ENCODE measurements at places on chromosomes 7 and 10.

- peak; percentile 48 for DNase-seq
Measured at GRCh38 chr10:79981450-79982361, 32.8 kb upstream of the SFTPD start.

- no peak for DNase-seq
Measured at GRCh38 chr7:88184848-88185304, 35.0 kb downstream of the SRI start.

- no peak for DNase-seq
Measured at GRCh38 chr10:92756201-92757065, 66.7 kb downstream of the HHEX start.

DNA sequence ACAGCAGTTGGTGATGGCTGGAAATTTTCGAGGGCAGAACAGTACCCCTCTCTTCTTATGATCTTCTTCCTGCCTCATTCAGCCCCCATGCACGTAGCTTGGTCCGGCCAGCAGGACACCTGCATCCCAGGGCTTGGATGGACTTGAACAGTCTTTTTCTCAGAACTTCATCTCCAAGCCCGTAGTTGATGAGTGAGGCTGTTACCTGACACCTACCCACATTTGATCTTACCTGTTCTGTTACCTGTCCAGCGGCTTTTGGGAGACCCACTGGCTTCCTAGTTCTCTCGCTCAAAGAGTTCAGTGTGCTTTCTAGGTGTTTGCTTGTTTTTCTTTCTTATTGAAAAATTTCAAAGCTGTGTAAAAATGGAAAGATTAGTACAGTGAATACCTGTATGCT, 212.2 kb downstream of the CUX1 start:
- no peak for DNase-seq

DNA sequence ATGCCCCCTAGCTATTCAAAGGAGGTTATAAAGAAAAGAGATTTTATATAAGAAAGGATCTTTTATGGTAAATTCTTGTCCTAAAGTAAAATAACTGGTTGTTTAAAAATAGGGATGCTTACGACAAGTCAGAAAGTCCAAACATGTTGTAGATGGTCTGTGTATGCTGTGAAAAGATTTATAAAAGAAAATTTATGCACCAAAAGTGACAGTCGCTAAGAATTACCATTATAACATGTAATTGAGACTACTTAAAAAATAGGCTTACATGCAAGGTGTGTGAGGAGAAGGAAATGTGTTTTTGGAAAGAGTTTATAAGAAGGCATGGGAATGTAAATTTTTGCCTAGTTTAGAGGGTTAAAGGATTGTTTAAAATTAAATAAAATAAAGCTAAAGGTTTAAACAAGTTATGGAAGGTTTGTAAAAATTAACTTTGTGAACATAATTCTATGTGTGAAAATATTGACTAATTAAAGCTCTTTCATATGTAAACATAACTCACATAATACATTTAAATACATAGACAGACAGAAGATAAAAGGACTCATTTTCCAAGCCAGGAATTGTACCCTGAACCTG, 118.5 kb downstream of the LYZL1 start:
- no peak for DNase-seq

DNA sequence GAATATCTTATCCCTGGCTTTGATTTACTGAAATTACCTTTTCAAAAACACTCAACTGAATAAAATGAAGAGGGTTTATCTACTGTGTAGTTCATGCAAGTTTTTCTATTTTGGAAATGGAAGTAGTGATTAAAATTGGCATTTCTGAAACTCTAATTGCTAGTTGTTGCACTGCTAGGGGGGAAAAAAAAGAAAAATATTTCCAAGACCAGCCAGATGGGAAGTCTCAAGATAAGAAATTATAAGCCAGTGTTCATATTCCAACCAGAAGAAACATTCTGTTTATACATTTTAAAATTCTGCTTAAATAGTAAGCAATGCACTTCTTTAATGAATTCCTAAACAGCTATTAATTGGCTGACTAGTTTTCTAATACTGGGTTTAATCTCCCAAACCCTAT, 9.4 kb upstream of the ADO start:
- DNase-seq: no peak

DNA sequence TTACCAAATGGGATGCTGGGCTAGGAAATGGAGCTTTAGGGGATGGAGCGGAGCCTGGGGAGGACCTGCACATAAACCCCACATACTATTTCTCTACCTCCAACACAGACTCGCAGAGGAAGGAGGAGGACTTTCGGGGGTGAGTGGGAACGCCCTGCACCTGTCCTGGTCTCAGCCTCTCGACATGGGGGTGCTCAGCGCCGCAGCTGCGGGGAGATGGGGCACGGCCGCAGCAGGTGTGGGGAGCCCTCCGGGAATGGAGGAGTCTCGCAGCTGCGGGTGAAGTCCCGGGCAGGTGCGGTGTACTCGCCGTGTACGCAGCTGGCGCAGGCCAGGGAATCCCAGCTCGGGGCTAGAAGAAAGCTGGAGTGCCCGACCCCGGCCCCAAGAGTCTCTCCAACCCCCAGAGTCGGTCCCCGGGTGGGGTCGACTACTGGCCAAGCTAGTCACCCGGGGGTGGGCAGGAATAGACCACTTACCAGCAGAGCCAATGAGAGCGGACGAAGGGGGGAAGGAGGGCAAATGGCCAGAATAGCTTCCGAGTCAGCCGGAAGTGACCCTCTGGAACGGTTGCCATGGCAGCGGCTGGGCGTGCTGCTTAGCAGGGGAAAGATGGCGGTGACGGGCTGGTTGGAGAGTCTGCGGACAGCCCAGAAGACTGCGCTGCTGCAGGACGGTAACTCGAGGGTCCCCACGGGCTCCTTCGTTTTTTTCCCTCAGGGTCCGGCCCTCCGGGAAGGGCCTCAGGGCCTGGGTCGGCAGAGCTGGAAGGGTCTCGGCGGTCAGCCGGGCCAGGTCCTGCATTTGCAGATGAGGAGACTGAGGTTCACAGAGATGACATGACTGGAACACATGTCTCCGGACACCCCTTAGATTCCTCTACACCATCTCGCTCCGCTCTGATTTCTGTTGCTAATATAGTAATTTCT, at the start of the genes DPCD and POLL:
Gene DPCD, plus strand, starts transcription at position 597 of the 929 bp plus-strand sequence. Its CDS starts 16 bp downstream, at position 613.
Gene POLL, minus strand, starts transcription at position 533 of the 929 bp plus-strand sequence. CDS start 897 bp downstream, outside the sequence.
- peak; percentile 38 for DNase-seq

DNA sequence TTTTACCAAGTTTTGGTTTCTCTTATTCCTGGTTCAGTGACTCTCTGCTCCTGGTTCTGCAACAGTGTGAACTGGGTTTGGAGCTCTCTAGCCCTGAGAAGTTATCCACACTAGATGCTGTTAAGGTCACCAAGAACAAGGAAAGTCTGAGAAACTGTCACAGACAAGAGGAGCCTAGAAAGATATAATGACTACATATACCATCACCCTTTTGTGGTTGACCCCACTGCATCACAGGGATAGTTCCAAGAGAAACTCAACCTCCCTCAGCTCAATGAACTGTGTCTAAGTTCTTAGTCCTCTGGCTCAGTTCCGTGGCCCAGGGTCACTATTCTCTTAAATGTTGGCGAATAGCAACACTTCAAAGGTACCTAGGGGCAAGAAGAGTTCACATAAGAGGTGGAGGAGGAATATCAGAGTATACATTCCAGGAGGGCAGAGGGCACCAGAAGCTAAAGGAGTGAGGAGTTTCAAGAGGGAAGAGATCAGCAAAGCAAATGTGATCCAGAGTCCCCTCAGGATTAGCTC, 171.5 kb downstream of the BUB3 start:
- DNase-seq: no peak

GRCh38 chr10:21493784-21494183, 31.7 kb downstream of the SKIDA1 start:
- no peak for DNase-seq

DNA sequence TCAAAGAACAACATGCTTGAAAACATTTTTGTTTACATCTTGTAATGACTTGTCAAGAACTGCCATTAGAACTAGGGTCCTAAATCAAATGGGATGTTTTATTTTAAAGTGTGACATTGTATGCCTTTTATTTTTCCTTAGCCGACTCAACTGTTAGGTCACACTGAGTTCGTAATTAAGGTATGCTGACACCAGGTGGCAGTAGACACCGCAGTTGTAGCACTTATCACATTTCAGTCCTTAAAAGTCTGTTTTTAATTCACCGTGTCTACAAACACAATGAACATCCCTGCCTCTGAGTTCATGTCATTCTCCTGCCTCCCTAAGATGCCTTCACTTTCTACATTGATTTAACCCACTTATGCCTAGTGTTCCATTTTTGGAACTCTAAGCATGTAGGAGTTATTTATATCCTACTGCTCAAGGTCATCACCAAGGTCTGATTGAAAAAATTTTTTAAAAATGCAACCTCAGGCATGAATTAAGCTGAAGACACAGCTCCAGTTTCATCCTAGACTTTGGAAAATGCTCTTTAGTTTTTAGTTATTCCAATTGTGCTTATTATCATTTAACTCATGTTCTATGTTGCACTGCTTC, 186.1 kb downstream of the BMPER start:
- no peak for DNase-seq
